ENCODE measurements at places on chromosomes 1 and 21.

DNA sequence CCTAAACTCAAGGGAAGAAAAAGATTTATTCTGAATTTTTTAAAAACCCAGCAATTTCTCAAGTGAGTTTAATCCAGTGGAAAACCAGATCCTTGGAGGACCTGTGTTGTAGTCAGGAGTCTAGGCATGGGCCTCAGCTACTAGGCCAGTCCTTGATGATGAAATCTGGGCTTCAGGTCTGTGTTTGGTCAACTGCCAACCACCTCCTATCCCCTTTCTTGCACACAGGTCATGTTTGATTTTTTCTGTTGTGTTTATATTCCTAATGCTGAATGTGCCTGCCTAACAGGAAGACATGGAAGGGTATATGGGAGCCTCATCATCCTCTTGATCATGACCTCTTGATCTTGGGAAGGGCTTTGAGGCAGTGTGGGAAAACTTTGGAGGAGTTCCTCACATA is 38.2 kb upstream of the SLC19A2 start:
- no peak for DNase-seq

GRCh38 chr1:85058786-85059185 is 10.5 kb upstream of the MCOLN3 start:
- no peak for DNase-seq

GRCh38 chr1:1302006-1302430 is 5.7 kb downstream of the ACAP3 start:
- DNase-seq: no peak

- DNase-seq: no peak
Observed at GRCh38 chr1:223752721-223753515, 40.6 kb downstream of the CAPN2 start.

DNA sequence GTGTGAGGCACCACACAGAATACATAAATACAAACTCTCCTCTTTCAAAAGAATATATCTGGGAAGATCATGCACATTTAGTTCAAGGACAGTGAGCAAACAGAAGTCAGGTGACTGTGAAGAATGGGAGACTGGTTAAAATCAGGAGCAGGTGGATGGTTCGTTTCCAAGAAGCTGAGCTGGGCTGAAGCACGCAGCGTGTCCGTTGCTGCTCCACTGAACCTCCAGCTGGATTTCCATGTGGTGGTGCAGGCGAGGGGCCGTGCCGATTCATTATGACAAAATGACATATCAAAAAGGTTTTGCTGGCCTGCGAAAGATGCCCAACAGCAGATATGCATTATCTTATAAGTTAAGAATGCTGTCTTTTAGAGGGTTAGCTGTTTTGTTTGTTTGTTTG is 66.0 kb downstream of the OLIG1 start:
- no peak for DNase-seq

DNA sequence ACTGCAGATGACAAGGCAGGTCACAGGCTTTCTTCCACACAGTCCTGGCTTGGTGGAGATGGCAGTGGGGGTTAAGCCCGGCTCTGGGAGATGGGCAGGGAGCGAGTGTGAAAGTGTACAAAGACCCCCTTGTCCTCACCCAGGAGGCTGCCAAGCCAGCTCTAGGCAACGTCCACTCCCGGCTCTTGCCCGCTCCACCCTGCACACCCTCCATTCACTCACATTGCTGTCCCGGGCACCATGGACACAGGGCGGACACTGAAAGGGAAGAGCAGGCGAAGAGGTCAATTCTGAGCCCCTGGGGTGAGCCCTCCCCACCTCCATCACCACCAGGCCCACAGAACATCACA is 8.9 kb downstream of the COL16A1 start:
- DNase-seq: no peak

DNA sequence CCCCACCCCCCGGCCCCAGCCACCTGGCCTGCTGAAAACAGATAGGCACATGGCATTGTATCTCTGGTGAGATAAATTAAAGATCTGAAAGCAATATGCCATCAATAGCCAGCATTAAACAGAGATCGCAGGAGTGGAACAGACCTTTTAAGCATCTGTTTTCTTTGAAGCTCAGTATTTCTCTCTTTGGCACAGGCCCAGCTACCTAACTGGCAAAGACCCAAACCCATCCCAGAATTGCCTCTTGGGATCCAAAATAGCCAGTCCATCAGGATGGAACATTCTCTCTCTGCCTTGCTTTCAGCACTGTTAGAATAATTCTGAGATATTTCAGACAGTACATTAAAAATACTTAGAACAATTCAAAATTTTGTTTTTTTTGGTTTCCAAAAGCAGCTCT is 46.0 kb downstream of the KCNJ6 start:
- DNase-seq: no peak

GRCh38 chr1:60280819-60281218 is 207.2 kb upstream of the C1orf87 start:
- no peak for DNase-seq

DNA sequence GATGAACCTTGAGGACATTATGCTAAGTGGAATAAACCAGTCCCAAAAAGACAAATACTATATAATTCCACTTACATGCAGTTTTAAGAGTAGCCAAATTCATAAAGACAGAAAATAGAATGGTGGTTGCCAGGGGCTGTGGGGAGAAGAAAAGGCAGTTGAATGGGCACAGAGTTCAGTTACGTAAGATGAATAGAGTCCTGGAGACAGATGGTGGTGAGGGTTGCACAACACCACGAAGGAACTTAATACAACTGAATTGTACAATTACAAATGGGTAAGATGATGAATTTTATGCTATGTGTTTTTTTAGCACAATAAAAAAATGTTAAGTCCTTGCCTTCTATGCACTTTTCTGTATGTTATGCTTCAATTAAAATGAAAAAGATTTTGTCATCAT is 66.6 kb downstream of the CD34 start:
- no peak for DNase-seq

GRCh38 chr1:41353744-41354143 is 7.5 kb upstream of the FOXO6 start:
- no peak for DNase-seq

DNA sequence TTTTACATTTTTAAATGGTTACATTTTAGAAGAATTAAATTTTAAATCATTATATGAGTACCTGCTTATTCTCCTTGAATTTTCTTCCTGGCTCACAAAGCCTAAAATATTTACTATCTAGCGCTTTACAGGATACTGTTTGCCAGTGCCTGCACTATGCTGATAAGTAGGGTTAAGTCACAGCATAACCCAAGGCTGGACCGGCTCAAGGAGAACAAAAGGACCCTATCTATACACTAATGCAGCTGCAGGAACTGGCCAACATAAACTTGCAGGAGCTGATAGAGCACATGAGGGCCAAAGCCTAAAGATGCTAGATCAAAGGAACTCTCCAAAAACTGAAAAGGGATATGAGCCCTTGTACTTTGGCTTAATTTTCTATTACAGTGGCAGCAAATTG is 1086.9 kb upstream of the TMPRSS15 start:
- no peak for DNase-seq

DNA sequence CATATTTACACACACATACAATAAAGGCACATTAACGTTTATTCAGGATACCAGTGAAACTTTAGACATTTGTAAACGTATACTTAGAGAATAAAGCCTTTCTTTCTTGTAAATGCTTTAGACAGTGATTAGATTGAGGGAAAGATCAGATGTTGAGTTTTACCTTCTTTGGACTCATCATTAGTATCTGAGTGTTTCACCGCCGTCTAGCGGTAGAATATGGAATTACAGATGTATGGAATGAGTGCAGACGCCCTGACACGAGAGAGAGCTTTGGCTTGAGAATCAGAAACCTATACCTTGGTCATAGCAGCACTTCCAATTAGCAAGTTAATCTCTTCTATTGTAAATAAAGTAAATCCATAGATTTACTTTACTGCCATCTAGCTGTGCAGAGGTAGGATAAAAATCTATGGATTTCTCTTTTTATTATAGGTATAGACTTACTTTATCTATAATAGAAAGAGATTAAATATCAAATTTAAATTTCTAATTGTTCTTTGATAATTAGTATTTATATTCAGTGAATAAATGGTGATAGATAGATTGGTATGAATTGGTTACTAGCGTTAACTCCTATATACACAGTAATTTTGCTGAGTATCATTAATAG is 12.6 kb downstream of the FLG2 start:
- peak; percentile 56 for DNase-seq

DNA sequence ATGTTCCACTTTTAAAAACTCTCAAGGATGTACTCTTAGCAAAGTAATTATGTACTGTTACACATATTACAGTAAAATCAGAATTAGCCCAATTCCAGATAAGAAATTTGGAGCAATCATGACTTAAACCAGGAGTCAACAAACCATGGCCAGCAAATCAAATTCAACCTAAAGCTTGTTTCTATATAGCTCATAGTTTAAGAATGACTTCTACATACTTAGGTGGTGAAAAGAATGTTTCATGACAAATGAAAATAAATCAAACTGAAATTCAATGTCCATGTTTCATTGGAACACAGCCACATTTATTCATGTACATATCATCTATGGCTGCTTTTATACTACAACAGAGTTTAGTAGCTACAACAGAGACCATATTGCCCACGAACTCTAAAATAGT is 35.1 kb downstream of the FRRS1 start:
- DNase-seq: no peak

DNA sequence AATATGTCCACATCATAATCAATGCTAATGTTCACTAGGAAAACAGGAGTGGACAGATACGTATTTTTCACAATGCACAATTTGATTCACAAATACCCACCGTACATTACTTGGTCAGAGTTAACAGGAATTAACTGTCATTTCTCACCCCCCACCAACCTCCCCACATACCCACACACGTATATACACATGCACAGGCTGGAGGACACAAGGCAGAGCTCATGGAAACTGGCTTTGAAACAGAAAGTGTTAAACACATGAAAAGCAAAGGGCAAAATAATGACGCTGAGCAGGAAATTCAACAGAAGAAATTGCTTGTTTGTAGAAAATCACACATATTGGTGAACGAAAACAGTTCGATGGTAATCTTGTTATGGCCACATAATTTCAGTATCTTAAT is 188.4 kb upstream of the DMRTA2 start:
- no peak for DNase-seq

DNA sequence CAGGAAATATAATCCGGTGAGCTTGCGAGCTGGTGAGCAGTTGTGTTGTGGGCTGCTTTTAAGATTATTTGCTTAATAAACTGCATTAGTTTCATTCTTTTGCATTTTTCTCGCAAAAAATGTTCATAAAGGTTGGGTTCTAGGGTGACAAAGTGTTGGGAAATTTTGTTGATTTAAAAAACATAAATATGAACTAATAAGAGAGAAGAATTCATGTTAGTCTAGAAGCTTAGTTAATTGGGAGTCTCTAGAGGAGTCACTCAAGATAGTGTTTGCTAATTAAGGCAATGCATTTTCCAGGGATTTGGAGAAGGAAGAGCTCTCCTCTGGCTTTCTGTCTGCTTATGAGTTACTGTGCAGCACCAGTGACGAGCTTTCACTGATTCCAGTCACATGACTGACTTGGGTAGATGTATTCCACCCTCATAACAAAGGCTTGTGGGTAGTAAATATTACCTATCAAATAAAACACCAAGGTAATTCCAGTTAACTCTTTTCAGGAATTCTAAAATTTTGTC is 417.0 kb downstream of the PTBP2 start:
- DNase-seq: no peak

GRCh38 chr21:32777269-32777668 is 5.7 kb upstream of the PAXBP1 start:
- DNase-seq: no peak

- no peak for DNase-seq
Observed at GRCh38 chr1:228807904-228808605, 72.8 kb downstream of the RHOU start.

GRCh38 chr1:85934516-85934915 is 222.1 kb downstream of the COL24A1 start:
- no peak for DNase-seq

DNA sequence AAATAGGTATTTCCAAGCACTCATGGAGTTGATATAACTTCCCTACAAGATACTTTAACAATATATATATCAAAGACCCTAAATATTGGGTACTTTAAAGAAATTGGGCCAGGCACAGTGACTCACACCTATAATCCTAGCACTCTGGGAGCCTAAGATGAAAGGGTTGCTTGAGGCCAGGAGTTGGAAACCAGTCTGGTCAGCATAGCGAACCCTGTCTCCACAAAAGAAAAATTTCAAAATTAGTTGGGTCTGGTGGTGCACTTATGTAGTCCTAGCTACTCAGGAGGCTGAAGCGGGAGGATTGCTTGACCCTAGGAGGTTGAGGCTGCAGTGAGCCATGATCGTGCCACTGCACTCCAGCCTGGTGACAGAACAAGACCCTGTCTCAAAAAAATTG is 393.9 kb upstream of the DEPDC1 start:
- no peak for DNase-seq

- no peak for DNase-seq
Observed at GRCh38 chr1:56773341-56774066, 45.7 kb downstream of the FYB2 start.

- DNase-seq: no peak
Observed at GRCh38 chr1:193031431-193031830, 27.7 kb downstream of the UCHL5 start.

DNA sequence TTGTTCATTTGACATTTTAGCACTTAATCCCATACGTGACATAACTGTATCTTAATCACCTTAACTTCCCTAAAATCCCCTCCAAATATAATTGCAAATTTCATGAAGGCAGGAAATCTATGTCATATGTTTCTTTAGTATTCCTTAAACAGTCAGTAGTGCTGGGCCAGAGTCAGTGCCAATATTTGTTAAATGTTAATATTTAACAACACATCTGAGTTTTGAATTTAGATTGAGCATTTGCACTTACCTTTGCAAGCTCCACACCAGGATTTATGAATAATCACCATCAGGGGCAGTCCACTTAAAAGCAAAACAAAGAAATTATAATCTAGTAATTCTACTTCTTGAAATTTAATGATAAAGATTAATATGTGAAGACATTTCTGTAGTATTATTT is 5.3 kb downstream of the KTI12 start:
- DNase-seq: no peak

- no peak for DNase-seq
Observed at GRCh38 chr1:178483251-178483957, 13.4 kb downstream of the CLEC20A start.

DNA sequence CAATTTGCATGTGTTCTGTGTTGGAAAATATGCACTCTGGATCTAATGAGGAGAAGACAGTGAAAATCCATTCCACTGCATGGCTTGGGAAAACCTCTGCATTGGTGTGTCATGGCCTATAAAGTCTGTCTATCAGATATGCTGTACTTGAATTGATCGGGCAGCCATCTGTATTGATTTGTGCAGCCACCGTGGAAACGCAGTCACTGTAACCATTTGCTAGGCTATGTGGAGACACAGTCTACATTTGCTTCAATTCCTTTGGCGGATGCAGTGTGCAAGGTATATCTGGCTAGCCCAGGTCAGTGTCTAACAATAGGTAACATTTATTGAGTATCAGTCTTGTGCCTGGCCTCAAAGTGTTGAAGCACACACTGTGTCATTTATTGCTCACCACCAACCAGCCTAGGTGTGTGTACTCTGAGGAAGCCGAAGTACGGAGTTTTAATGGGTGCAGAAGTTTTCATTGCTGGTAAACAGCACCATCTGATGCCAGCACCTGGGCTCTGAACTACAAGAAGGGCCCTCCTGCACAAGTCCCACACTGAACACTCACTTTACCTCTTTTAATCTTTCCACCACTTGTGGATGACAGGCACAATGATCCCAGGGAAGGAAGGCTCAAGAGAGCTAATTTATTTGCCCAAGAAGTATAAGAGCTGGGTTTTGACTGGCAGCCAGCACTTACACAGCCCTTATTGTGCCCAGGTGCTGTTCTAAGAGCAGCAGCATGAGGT is 83.4 kb downstream of the DAB1 start:
- DNase-seq: no peak

- DNase-seq: no peak
Observed at GRCh38 chr1:221697923-221698425, 43.9 kb downstream of the DUSP10 start.

Measured in CD4-positive, alpha-beta T cell (primary cell).